ENCODE measurements at places on chromosomes 1 and 21. TPM values are rescaled to one million over a fixed set of nuclear protein-coding genes. Genes with fewer than 3 reads are reported as not detected.
A peak's percentile ranks its signal among the peaks of the same experiment; 100 is the strongest.

The TSPAN2 gene
- 32.8 TPM for total RNA-seq

DNA sequence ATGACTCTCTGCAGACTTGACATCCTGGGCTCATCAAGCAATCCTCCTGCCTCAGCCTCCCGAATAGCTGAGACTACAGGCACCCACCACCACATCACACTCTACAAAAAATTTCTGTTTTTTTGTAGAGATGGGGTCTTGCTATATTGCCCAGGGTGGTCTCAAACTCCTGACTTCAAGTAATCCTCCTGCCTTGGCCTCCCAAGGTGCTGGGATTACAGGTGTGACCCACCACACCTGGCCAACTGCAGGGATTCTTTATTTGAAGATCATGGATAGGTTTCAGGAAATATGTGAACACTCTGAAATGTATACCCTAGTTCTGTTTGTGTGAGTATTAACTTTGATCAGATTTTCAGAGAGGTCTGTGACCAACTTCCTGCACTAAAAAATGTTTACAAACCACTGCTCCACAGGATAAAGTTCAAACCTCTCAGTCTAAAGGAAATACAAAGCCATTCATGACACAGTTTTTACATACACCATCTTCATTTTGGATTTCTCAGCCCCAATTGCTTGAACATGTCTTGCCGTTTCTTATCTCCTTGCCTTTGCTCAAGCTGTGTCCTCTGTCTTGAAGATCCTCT is 252.3 kb upstream of the FGGY start:
- no peak for DNase-seq

The CHD5 gene
- total RNA-seq, result 0.14 TPM

DNA sequence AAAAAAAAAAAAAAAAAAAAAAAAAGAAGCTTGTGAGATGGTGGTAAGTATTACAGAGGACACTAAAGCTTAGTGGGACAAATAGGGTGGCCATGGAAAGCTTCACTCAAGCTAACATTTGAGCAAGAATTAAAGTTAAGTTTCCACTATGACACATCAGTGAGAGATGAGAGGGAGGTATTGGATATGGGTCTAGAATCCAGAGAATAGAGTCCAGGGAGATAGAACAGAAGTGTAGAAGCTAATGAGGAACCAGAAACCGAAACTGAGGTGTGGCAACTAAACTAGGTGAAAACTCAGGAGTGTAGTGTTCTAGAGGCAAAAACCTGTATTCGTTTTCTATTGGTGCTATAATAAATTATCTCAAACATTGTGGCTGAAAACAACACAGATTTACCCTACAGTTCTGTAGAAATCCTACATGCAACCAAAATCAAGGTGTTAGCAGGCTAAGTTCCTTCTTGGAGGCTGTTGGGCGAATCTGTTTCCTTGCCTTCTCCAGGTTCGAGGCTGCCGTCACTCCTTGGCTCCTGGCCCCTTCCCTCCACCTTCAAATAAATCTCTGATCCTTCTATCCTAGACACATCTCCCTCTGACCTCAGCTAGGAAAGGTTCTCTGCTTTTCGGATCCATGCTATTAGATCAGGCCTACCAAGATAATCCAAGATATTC is 36.2 kb downstream of the PTP4A2 start:
- DNase-seq, result no peak

GRCh38 chr1:147669469-147670318 is 630 bp downstream of the ACP6 start:
- peak; percentile 36 for DNase-seq

The PYHIN1 gene
- not detected for total RNA-seq

DNA sequence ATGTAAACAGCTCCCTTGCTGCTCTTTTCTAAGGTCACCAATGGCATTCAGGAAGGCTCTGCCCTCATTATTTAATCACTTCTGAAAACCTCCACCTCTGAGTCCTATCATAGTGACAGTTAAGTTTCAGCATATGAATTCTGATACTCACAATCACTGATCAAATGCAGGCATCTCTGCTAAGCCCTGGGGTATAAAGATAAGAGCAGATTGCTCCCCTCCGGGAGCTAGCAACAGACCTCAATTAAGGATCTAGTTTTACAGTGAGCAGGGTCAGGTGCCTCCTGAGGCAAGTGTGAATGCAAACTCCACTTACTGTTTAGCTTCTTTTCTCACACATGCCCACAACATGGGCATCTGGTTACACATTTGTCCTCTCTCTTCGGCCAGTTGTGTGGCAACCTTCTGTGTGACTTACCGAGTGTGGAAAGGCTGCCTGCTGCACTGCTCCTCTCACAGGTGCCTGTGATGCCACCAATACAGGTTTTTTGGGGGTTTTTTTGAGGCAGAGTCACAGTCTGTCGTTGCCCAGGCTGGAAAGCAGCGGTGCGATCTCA is 15.0 kb downstream of the IL10RB start:
- no peak for DNase-seq

Data from astrocyte (in vitro differentiated cells and primary cell).